ENCODE measurements at places on chromosomes 2 and 18.

GRCh38 chr18:23887035-23887434 lies 127.5 kb upstream of the TTC39C start:
- H3K36me3 ChIP-seq = no peaks in the 10 kb centered on the region
- H3K4me3 ChIP-seq = no peak overlapping the region
- peaks cover 8% of the 10 kb centered on the region for H3K4me1 ChIP-seq
- H3K27ac ChIP-seq = no peak overlapping the region

DNA sequence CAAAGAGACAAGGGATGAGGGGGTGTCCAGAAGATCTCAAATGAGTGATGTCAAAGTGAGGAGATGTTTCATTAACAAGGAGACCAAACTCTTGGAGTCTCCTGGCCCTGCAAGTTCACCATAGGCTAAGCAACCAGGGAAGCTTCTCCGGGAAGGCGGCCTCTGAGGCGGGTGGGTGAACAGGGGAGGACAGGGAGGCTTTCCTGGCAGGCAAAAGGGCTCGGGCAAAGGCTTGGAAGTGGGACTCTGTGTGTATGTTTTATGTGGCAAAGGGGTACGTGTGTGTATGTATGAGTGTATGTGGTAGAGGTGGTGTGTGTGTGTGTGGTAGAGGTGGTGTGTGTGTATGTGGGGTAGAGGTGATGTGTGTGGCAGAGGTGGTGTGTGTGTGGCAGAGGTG lies 163.9 kb downstream of the DYSF start:
- no peak overlapping the region for H3K27ac ChIP-seq
- no peaks in the 10 kb centered on the region for H3K27me3 ChIP-seq
- no peak for DNase-seq
- H3K36me3 ChIP-seq = no peaks in the 10 kb centered on the region
- no peaks in the 10 kb centered on the region for H3K4me1 ChIP-seq

DNA sequence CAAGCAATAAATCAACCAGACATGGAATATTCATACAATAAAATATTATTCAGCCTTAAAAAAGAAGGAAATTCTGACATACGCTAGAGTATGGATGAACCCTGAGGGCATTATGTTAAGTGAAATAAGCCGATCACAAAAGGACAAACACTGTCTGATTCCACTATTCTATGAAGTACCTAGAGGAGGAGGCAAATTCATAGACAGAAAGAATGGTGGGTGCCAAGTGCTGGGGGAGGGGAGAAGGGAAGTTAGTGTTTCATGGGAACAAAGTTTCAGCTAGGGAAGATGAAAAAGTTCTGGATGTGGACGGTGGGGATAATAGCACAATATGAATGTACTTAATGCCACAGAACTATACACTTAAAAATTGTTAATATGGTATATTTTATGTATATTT lies 19.8 kb downstream of the SMAD7 start:
- H3K4me3 ChIP-seq = no peak overlapping the region
- H3K27ac ChIP-seq = no peak overlapping the region

DNA sequence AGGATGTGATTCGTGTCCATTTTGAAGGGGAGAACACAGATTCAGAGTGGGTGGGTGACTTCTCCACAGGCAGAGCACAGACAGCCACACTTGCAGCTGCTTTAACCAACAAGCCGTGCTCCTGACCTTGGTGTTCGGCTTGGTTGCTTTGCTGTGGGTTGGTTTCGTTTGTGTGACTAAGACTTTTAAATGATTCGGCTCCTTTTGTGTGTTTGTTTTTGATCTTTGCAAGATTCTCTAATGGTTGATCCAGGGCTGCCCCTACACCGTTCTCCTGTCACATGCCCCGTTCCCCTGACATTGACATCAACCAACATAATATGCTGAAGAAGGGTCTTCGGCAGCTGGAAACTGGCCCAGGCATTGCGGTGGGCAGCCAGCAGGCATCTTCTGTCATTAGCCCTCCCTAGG lies 95.9 kb upstream of the MBOAT2 start:
- no peaks in the 10 kb centered on the region for H3K36me3 ChIP-seq
- H3K27me3 ChIP-seq = peaks cover 3% of the 10 kb centered on the region
- H3K4me3 ChIP-seq = no peak overlapping the region
- DNase-seq = no peak

DNA sequence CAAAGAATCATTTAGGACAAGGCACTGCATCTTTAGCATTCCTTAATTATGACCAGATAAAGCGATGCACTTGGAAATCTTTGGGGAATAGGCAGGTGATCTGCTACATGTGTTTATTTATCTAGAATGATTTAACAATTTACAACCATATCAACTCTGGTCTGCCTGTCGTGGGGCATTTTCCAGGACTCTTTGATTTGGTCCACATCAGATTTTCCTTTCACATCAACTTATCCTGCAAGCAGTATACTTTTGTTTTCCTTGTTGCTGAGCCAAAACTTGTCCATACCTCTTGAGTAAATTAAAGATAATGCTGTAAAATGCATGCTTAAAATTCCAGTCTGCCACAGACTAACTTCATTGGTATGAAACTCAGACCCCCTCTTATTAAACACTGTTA lies 312.4 kb upstream of the TCF4 start:
- H3K4me1 ChIP-seq = no peaks in the 10 kb centered on the region
- DNase-seq = no peak
- H3K27ac ChIP-seq = no peak overlapping the region
- no peak overlapping the region for H3K4me3 ChIP-seq
- H3K27me3 ChIP-seq = no peaks in the 10 kb centered on the region
- H3K36me3 ChIP-seq = no peaks in the 10 kb centered on the region

DNA sequence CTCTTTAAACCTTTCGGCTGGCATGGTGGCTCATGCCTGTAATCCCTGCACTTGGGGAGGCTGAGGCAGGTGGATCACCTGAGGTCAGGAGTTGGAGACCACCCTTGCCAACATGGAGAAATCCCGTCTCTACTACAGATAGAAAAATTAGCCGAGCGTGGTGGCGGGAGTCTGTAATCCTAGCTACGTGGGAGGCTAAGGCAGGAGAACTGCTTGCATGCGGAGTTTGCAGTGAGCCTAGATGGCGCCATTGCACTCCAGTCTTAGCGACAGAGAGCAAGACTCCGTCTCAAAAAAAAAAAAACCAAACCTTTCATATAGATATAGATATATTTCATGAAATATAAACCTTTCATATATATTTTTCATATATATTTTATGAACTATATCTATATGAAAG lies 864.7 kb downstream of the TRIB2 start:
- no peak overlapping the region for H3K4me3 ChIP-seq
- no peak for DNase-seq
- no peaks in the 10 kb centered on the region for H3K27me3 ChIP-seq
- no peaks in the 10 kb centered on the region for H3K36me3 ChIP-seq
- no peak overlapping the region for H3K27ac ChIP-seq

- H3K4me3 ChIP-seq = no peak overlapping the region
- no peak for DNase-seq
- no peaks in the 10 kb centered on the region for H3K36me3 ChIP-seq
- no peaks in the 10 kb centered on the region for H3K27me3 ChIP-seq
- no peaks in the 10 kb centered on the region for H3K4me1 ChIP-seq
Measured at GRCh38 chr2:40353231-40353630, 98.7 kb downstream of the SLC8A1 start.

GRCh38 chr2:215684448-215685237 lies 248.8 kb upstream of the FN1 start:
- H3K4me3 ChIP-seq = no peak overlapping the region
- DNase-seq = no peak
- no peaks in the 10 kb centered on the region for H3K4me1 ChIP-seq
- H3K27ac ChIP-seq = no peak overlapping the region
- H3K27me3 ChIP-seq = no peaks in the 10 kb centered on the region
- H3K36me3 ChIP-seq = no peaks in the 10 kb centered on the region

GRCh38 chr2:144631636-144632035 lies 111.7 kb upstream of the ZEB2 start:
- no peak for DNase-seq
- no peaks in the 10 kb centered on the region for H3K4me1 ChIP-seq
- no peak overlapping the region for H3K27ac ChIP-seq
- H3K36me3 ChIP-seq = no peaks in the 10 kb centered on the region

- H3K4me3 ChIP-seq = no peak overlapping the region
- H3K4me1 ChIP-seq = no peaks in the 10 kb centered on the region
- no peaks in the 10 kb centered on the region for H3K36me3 ChIP-seq
- DNase-seq = no peak
Measured at GRCh38 chr18:39359636-39360035, 1794.0 kb upstream of the CELF4 start.

GRCh38 chr2:174016447-174016846 lies 51.3 kb upstream of the SP3 start:
- no peaks in the 10 kb centered on the region for H3K36me3 ChIP-seq
- H3K4me1 ChIP-seq = peaks cover 10% of the 10 kb centered on the region
- no peak overlapping the region for H3K27ac ChIP-seq
- DNase-seq = no peak
- no peaks in the 10 kb centered on the region for H3K27me3 ChIP-seq
- no peak overlapping the region for H3K4me3 ChIP-seq

DNA sequence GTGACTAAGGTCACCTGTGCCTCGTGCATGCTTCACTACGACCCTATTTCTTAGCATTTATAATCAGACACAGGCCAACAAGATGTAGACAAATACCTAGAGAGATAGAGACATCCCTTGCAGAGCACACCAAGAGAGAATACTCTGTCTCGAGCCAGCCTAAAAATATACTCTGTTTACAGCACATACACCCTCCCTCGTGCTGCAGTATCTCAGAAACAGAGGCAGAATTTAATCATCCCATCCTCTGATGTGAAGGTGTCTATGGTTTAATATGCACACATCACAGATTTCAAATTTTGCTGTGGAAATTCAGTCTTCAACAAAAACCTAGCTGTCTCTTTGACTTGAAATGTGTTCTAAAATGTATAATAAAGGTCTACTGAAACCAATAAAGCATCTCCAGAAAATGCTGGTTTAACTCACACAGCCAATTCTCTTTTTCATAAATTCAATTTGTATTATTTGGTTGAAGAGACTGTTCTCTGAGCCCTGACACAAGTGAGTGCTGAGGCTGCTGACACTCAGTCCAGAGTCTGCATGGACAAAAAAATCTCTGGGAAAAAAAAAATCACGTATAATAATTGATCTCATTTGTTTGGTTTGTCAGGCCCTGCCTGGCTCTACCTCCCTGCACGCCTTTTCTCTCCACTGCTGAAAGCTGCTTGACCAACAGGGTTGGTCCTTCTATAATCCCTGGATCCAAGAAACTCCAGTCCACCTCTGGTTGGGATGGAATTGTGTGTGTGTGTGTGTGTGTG lies 142.0 kb upstream of the FSHR start:
- no peak overlapping the region for H3K4me3 ChIP-seq
- H3K36me3 ChIP-seq = no peaks in the 10 kb centered on the region
- H3K4me1 ChIP-seq = no peaks in the 10 kb centered on the region

GRCh38 chr18:44750774-44751173 lies 70.1 kb downstream of the SETBP1 start:
- no peak overlapping the region for H3K27ac ChIP-seq
- no peak overlapping the region for H3K4me3 ChIP-seq
- no peak for DNase-seq
- H3K4me1 ChIP-seq = no peaks in the 10 kb centered on the region

GRCh38 chr2:238138331-238139195 lies at the start of gene KLHL30:
TSS of gene KLHL30 (plus strand) at chr2:238138668. CDS start at chr2:238140755, 2,087 bp downstream.
- peaks cover 7% of the 10 kb centered on the region for H3K4me1 ChIP-seq
- no peaks in the 10 kb centered on the region for H3K36me3 ChIP-seq
- no peak for DNase-seq
- no peak within 1 kb of the TSS for H3K4me3 ChIP-seq
- no peaks in the 10 kb centered on the region for H3K27me3 ChIP-seq
- no peak within 1 kb of the TSS for H3K27ac ChIP-seq

DNA sequence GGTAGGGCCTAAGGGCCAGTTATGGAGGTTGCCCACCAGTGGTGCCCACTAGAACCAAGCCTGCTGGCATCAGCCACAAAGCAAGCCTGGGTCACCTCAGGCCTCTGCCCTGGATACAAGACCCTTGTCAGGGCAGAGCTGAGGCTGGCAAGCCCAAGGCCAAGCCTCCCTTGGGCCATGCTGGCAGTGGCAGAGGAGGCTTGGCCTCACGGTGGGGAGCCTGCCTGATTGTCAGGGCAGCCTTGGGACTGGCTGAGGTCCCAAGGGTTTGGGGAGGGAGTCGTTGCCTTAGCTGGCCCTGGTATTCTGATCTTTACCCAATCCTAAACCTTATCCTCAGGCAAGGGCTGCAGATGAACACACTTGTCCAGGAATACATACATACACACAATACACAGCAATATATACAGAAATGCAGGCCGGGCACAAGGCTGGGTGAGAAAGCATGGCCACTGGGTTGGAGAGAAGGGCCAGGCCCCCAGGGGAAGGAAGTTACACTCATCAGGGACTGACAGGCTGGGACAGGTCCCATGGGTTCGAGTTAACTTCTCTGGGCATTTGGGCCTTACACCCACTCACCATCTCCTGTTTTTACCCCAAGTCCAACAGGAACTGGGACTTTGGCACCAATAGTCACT lies 21.0 kb downstream of the CCT7 start:
- H3K36me3 ChIP-seq = peaks cover 43% of the 10 kb centered on the region
- H3K4me1 ChIP-seq = peaks cover 5% of the 10 kb centered on the region
- DNase-seq = no peak
- no peak overlapping the region for H3K4me3 ChIP-seq

DNA sequence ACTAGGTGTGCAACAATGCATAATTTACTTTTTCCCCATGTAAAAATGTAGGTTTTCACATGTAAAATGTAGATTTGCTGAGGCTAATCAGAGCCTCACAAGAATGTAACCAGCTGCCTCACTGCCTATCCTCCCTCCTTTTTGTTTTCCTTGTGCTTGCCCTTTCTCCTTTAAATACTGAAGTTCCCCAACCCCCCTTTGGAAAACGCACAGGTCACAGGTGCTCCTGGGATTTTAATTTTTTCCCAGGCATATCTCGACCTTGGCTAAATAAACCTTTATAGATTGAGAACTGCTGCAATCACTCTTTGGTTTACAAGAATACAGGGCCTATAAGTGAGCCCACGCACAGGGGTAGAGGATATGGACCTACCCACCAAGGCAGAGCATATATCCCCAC lies 77.2 kb upstream of the TTN start:
- H3K4me3 ChIP-seq = no peak overlapping the region
- DNase-seq = no peak
- H3K27ac ChIP-seq = no peak overlapping the region
- no peaks in the 10 kb centered on the region for H3K36me3 ChIP-seq
- H3K4me1 ChIP-seq = no peaks in the 10 kb centered on the region

DNA sequence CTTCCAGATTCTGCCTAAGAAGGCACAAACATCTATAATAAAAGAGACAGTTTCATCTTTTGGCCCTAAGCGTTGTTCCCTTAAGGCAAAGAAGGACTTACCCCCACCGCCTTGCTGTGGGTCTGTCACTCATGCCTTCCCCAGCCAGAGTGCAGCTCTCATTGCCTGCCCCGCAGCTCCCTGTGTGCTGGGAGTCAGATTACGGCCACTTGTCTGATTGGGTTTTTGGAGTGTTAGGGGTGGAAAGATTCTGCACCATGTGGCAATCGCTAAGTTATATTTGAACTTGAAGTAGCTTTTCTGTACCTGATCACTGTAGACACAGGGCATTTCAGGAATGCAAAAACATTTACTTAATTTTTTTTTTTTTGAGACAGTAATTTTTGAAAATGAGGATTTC lies at the start of gene AQP4:
Gene AQP4, minus strand, starts transcription at position 151 of the 400 bp plus-strand sequence. Its CDS starts 18 bp downstream, at position 133.
- no peaks in the 10 kb centered on the region for H3K4me1 ChIP-seq
- DNase-seq = no peak
- H3K27me3 ChIP-seq = no peaks in the 10 kb centered on the region
- no peak within 1 kb of the TSS for H3K27ac ChIP-seq
- H3K4me3 ChIP-seq = no peak within 1 kb of the TSS

All from effector memory CD4-positive, alpha-beta T cell (primary cell).